ENCODE measurements at places on chromosomes 1 and 21. TPM values are rescaled to one million over a fixed set of nuclear protein-coding genes. Genes with fewer than 3 reads are reported as not detected.

Gene GBP6
- polyA plus RNA-seq: 0.04 TPM

Gene SH3BGR
- polyA plus RNA-seq: 4.1 TPM

GRCh38 chr1:221165839-221166500 is 286.7 kb downstream of the HLX start:
- H3K4me1 ChIP-seq: no peaks in the 10 kb centered on the region
- H3K4me3 ChIP-seq: no peak overlapping the region
- H3K27ac ChIP-seq: no peak overlapping the region

DNA sequence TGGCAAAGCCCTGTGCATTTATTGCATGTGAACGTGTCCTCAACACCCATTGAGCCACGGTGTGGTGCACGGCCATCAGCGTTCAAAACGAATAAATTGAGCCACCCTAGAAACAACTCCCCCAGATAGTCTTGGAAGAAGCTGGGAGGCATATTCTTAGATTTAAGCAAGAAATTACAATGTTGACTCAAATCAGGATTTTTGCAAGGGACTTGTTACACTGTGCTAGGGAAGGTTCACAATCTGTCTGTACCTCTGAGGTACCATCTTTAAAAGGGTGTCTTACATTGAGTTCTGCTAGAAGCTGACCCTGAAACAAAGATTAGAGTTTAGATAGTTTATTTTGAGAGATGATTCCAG is 16.2 kb downstream of the CD247 start:
- H3K27me3 ChIP-seq: peaks cover 3% of the 10 kb centered on the region
- H3K4me3 ChIP-seq: no peak overlapping the region
- no peak for DNase-seq
- no peaks in the 10 kb centered on the region for H3K36me3 ChIP-seq
- H3K4me1 ChIP-seq: peaks cover 3% of the 10 kb centered on the region
- no peak overlapping the region for H3K27ac ChIP-seq

GRCh38 chr1:117622726-117623125 is 16.9 kb downstream of the TENT5C start:
- H3K36me3 ChIP-seq: peaks cover 11% of the 10 kb centered on the region
- DNase-seq: no peak
- H3K27me3 ChIP-seq: no peaks in the 10 kb centered on the region
- H3K27ac ChIP-seq: no peak overlapping the region
- H3K4me1 ChIP-seq: no peaks in the 10 kb centered on the region

GRCh38 chr1:59523745-59524450 is 227.0 kb downstream of the FGGY start:
- no peak overlapping the region for H3K4me3 ChIP-seq
- H3K36me3 ChIP-seq: no peaks in the 10 kb centered on the region
- no peak for DNase-seq
- peaks cover 30% of the 10 kb centered on the region for H3K4me1 ChIP-seq
- no peaks in the 10 kb centered on the region for H3K27me3 ChIP-seq

DNA sequence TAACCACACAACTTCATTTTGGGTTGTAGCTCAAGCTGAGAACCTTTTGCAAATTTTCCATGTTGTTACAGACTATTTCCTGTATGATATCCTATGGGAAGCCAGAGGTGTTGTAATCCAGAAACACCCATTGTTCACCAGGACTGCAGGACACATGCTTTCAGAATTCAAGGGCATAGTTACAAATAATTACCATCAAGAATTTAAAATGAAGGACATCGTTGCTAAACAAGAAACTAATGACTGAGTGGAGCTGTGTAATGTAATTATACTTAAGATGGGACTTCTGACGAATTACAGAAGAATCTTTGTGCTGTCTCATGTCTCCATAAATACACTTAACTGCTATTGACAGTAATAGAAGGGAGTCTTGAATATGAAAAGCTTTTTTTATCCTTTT is 47.6 kb upstream of the HOOK1 start:
- H3K27me3 ChIP-seq: no peaks in the 10 kb centered on the region
- DNase-seq: no peak
- no peaks in the 10 kb centered on the region for H3K36me3 ChIP-seq

DNA sequence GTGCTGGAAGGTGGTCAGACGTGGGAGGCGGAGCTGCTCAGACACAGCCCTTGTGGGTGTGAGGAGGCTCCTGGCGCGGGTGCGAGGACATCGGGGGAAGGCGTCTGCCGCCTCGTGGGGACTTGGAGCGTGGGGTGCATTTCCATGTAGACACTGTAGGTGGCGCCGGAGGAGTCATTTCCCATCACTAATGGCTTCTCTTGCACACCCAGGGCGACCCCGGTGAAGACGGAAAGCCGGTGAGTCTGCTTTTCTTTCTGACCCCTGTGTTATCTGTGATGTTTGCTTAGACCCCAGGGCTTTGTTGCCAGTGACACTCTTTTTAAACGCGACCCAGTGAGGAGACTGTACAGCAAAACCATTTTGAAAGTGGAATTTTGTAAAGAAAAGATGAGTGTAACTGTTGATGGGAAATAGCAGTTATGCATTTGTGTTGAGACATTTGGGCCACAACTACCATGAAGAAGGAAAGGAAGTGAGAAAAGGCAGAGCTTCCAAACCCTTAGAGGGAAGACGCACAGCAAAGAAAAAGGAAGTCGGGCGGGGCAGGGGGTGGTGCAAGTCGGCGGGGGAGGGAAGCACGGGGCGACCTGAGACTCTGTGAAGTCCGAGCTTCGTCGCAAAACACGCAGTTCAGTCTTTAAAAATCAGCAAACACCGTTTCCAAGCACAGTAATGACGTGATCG is 64.0 kb downstream of the SLC19A1 start:
- H3K27me3 ChIP-seq: no peaks in the 10 kb centered on the region
- H3K27ac ChIP-seq: no peak overlapping the region
- peak overlapping the region; percentile 28 for H3K4me3 ChIP-seq

Data from large intestine (tissue), 12 donors.